NCI-H774 (cell line): ENCODE measurements at places on chromosomes 7 and 10.

GRCh38 chr10:85147346-85148250 is 819.2 kb downstream of the CCSER2 start:
- no peak for DNase-seq

DNA sequence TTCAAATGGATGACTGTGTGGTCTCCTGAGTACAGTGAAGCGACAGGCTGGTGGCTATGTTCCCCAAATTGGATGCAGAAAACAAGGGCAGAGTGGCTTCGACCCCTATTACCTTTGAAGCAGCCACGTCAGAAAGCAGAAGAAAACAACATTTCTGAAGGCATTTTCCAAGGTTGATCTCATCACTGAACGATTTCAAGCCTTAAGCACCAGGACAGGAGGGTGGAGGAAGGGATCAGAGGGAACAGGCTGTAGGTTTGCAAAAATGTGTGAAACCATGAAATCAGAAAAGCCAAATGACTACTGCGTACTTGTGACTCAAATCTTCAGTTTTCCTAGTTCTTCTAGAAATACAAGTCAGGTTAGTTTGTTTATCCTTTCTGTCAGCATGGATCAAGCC is 181.0 kb upstream of the TMEM106B start:
- no peak for DNase-seq

GRCh38 chr10:32987172-32987571 is 29.1 kb upstream of the ITGB1 start:
- no peak for DNase-seq

- DNase-seq: no peak
Observed at GRCh38 chr10:60883187-60883586, 60.8 kb downstream of the RHOBTB1 start.

GRCh38 chr7:55521512-55521911 is 50.8 kb downstream of the VOPP1 start:
- DNase-seq: no peak

GRCh38 chr7:1505731-1506550 is 1.8 kb upstream of the INTS1 start:
- DNase-seq: peak; percentile 51

- DNase-seq: no peak
Observed at GRCh38 chr7:73966941-73967831, 60.8 kb upstream of the ELN start.

GRCh38 chr7:79434098-79434497 is 19.4 kb downstream of the MAGI2 start:
- no peak for DNase-seq

- DNase-seq: no peak
Observed at GRCh38 chr7:17618652-17618974, 320.2 kb downstream of the AHR start.

GRCh38 chr10:98101366-98101765 is 33.1 kb upstream of the R3HCC1L start:
- DNase-seq: no peak

- DNase-seq: no peak
Observed at GRCh38 chr7:4123823-4124222, 558.3 kb upstream of the FOXK1 start.

DNA sequence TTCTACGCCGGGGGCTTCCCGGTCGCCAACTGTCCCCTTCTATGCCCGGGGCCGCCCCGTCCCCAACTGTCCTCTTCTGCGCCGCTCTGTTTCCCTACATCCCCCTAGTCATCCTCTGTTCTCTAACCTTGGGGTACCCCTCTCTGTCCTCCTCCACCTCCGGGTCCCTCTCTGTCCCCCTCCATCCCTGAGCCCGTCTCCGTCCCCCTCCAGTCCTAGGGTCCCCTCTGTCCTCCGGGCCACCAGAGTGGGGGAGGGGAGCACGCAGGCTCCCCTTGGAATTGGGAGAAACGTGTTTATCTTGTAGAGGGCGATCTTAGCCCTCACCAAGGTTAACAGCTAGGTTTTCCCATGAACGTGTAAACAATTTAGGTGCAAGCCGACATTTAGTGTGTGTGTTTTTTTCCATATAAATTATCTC is 852 bp upstream of the KLF6 start:
- DNase-seq: no peak

GRCh38 chr7:131110297-131111080 is 217.2 kb upstream of the MKLN1 start:
- no peak for DNase-seq

DNA sequence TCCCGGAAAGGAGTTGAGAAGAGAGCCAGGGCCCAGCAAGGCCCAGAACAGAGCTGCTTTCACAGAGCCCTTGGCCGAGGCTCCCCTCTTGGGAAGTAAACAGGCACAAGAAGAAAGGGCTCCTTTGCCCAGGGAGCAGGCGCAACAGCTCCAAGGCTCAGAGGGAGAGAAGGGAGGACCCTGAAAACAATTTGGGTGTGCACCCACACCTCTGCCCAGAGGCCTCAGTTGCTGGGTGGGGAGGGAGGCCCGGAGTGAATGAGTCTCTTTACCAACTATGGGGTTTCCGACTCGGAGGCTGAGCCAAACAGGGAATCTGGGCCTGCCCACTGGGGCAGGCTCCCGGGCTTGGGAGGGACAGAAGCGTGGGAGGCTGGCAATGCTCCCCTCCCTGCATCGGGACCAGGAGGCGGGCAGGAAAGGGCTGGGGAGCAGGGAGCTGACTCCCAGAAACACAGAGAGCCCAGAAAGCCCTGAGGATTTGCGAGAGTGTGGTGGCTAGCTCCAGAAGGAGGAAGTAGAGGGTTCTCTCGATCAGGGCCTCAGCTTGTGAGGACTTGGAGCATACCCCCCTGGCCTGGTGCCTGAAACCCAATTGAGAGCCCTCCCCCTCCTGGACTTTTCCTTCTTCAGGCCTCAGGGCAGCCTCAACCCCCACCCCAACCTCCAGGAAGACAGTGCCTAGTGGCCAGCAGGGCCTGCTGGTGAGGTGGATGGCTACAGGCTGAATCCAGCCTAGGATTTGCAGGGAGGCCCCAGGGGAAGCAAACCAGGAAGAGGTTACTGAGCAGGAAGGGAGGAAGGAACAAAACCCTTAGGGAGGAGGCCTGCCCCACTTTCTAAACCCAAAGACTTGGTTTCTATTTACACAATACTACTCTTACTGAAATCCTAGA is 6.2 kb downstream of the C10orf105 start:
- DNase-seq: no peak

DNA sequence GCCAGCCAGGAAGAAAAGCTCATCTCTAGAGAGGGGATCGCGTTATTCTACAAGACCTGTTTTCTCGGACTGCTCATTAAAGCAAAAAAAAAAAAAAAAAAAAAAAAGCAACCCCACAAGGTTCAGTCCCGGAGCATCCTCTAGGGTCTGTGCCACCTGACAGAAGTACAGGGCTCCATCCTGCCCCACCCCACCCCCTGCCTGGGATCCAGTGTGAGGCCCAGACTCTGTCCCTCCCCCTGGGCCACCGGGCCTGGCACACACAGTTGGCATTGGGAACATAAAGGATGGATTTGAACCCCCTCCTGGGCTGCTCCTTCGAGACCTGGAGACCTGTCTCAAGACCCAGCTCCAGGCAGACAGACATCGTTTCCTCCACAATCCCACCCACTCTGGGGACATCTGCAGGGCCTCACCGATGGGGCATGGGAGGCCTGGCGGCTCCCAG is 688 bp downstream of the ORAI2 start:
- DNase-seq: no peak

DNA sequence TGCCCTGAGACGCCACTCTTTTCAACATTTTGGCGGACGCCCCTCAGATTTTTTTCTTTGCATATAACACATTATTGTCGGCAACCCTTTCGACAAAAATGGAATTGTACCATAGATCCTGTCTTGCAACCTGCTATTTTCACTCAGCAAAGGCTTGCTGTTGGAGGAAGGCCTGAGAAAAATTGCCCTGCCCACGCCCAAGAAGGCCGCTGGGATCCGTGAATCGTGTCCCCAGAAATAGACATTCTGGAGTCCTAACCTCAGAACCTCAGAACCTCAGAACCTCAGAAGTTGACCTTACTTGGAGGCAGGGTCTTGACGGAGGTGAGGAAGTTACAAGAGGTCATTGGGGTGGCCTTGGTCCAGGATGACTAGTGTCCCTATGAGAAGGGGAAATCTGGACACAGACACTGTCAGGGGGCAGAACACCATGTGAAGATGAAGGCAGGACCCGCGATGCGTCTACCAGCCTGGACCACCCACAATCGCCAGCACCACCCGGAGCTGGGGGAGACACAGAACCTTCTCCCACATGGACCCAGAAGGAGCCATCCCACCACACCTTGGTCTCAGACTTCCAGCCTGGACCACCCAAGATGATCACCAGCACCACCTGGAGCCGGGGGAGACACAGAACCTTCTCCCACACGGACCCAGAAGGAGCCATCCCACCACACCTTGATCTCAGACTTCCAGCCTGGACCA is 19.1 kb upstream of the DNAAF5 start:
- no peak for DNase-seq

DNA sequence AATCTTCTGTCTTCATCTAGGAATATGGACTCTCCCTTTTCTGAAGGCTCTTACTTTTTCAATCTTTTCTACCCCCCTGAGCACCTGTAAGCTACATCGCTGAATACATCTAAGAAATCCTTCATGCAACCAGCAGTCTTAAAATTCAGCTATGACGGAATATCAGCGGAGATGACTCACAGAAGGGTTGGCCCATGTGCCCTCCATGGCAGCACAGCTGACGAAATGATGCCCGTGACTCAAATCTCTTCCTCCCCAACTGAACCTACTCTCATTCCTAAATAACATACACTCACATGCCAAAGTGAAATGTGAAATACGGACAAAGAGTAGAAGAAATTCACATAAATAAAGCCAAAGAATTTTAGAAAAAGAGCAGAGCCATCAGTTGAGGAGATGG is 30.3 kb upstream of the NCAPG2 start:
- DNase-seq: no peak

GRCh38 chr10:9792181-9792580 is 1225.5 kb upstream of the CELF2 start:
- no peak for DNase-seq

DNA sequence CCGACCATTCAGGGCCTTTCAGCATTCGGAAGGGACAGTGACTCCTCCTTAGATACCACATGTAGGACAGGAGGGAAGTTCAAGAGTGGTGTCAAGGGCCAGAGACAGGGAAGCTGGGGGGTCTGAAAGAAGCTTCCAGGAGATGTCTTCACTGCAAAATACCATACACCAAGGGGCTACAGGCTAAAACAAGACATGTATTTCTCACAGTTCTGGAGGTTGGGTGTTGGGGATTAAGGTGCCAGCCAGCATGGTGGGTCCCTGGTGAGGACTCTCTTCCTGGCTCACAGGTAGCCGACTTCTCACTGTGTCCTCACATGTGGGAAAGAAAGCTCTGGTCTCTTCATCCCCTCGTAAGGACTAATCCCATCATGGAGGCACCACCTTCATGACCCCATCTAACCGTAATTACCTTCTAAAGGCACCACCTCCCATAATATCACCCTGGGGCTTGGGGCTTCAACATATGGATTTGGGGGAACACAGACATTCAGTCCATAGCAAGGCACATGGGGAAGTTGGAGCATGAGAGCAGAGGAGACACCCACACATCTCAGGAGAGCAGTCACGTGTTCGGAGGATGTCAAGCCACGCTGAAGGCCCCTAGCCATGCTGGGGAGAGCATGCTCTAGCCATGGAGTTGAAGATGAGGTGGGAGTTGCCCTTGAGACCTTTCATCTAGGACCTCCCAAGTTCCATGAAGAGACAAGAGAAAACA is 73.9 kb upstream of the GDF10 start:
- no peak for DNase-seq
